Activated naive CD8-positive, alpha-beta T cell treated with anti-CD3 and anti-CD28 coated beads, Interleukin-2, amount 10 ng/mL, durations not matched to agents 7 days and 5 days (primary cell): ENCODE measurements at places on chromosomes 5 and 9. TPM values are rescaled to one million over a fixed set of nuclear protein-coding genes. Genes with fewer than 3 reads are reported as not detected.

The AGTPBP1 gene
- 46.7 TPM for total RNA-seq

GRCh38 chr5:54401515-54401914 lies 54.0 kb upstream of the HSPB3 start:
- no peak for DNase-seq
- H3K4me3 ChIP-seq = no peak overlapping the region
- no peaks in the 10 kb centered on the region for H3K36me3 ChIP-seq
- no peak overlapping the region for H3K27ac ChIP-seq

- peak overlapping the region; percentile 88 for H3K27ac ChIP-seq
- peak overlapping the region; percentile 83 for H3K4me3 ChIP-seq
- no peaks in the 10 kb centered on the region for H3K27me3 ChIP-seq
- no peaks in the 10 kb centered on the region for H3K36me3 ChIP-seq
- peaks cover 9% of the 10 kb centered on the region for H3K4me1 ChIP-seq
Measured at GRCh38 chr5:100731768-100732167, 171.3 kb downstream of the ST8SIA4 start.

- H3K36me3 ChIP-seq = peaks cover 10% of the 10 kb centered on the region
- peaks cover 47% of the 10 kb centered on the region for H3K4me1 ChIP-seq
- peaks cover 7% of the 10 kb centered on the region for H3K27me3 ChIP-seq
- peak overlapping the region; percentile 77 for H3K27ac ChIP-seq
- H3K4me3 ChIP-seq = peak overlapping the region; percentile 90
Measured at GRCh38 chr9:91422758-91423711, 597 bp downstream of the NFIL3 start.

The SPINK4 gene
- total RNA-seq = not detected

GRCh38 chr5:57650360-57651069 lies 167.9 kb upstream of the ACTBL2 start:
- H3K27ac ChIP-seq = no peak overlapping the region
- DNase-seq = no peak
- no peaks in the 10 kb centered on the region for H3K36me3 ChIP-seq
- H3K4me1 ChIP-seq = no peaks in the 10 kb centered on the region
- peaks cover 2% of the 10 kb centered on the region for H3K27me3 ChIP-seq

- H3K27me3 ChIP-seq = no peaks in the 10 kb centered on the region
- H3K36me3 ChIP-seq = no peaks in the 10 kb centered on the region
- no peak for DNase-seq
- no peaks in the 10 kb centered on the region for H3K4me1 ChIP-seq
- no peak overlapping the region for H3K4me3 ChIP-seq
Measured at GRCh38 chr5:158796812-158797497, 302.8 kb downstream of the EBF1 start.

DNA sequence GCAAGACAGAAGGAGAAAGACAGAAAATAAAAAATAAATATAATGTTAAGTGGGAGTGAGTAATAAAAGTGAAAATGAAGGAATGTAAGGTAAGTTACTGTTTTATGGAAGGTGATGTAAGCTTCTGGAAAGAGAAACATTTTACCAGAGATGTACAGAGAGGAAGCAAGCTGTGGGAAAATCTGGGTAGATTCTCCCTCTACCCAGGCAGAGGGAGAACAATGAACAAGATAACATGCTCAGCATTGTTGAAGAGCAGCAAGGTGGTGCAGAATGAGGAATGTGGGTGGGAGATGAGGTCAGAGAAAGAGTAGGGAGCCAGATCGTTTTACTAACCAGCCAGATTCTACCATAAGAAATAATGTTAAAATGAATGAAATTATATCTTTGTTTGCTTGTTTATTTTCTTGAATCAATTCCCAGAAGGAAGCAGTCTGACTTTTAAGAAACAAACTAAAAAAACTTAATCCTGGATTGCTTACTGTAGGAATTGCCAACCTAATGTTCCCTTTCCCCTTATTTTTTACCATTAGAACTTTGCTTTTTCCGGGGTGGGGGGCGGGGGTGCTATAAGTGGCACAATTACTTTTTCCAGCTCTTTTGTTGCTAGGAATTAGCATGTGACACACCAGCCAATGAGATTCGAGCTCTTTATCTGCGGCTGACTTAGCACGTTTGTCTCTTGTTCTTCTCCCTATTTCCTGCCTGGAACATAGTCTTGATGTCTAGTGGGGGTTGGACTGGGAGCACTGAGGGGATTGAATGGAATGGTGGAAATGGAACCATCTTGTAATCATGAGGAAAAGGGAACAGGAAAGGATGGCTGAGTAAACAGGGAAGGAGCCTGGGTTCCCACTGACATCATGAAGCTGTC lies 356.7 kb downstream of the TMEM167A start:
- H3K36me3 ChIP-seq = peaks cover 1% of the 10 kb centered on the region
- H3K4me1 ChIP-seq = peaks cover 11% of the 10 kb centered on the region
- no peak for DNase-seq
- no peaks in the 10 kb centered on the region for H3K27me3 ChIP-seq

The CCNO gene
- not detected for total RNA-seq

- H3K27me3 ChIP-seq = no peaks in the 10 kb centered on the region
- H3K4me1 ChIP-seq = peaks cover 10% of the 10 kb centered on the region
- DNase-seq = peak; percentile 97
- peak within 1 kb of the TSS; percentile 91 for H3K27ac ChIP-seq
- H3K4me3 ChIP-seq = peak within 1 kb of the TSS; percentile 90
Measured at GRCh38 chr5:157731272-157732129, at the start of gene THG1L. TSS of gene THG1L (plus strand) at chr5:157731420. CDS start at chr5:157731441, 21 bp downstream.

DNA sequence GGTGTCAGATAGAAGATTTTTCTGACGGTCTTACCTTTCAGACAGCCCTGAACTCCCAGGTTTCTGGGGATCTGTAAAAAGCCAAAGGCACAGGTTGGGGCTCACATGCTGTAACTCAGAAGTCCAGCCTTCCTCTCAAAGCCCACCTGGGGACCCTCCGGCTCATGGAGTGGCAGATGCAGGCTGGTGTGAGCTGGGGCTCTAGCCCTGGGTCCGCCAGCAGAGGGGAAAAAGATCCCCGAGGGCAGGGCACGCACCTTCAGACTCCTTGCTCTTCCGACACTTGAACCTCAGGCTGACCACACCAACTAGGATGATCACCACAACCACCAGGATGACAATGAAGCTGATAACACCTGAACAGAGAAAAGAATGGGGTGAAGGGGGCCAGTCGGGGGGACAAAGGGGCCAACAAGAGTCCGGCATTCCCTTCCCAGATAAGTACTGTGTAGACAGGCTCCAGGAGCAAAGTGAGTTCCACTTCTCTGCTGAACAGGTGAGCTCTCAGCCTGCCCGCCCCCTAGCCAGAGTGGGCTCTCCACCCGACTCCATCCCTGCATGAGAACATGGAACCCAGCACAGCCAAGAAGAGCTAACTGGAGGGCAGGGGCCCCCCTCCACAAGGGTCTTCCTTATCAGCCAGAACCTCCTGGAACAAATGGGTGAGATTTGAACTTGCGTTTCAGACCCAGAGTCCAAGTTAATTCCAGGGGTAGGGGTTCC lies 7.8 kb downstream of the ECSCR start:
- no peaks in the 10 kb centered on the region for H3K36me3 ChIP-seq
- H3K27me3 ChIP-seq = no peaks in the 10 kb centered on the region
- no peak overlapping the region for H3K4me3 ChIP-seq
- H3K27ac ChIP-seq = peak overlapping the region; percentile 62
- H3K4me1 ChIP-seq = peaks cover 38% of the 10 kb centered on the region
- DNase-seq = no peak

The IFNA10 gene
- not detected for total RNA-seq

GRCh38 chr9:23581931-23582330 lies 244.1 kb downstream of the ELAVL2 start:
- H3K4me3 ChIP-seq = no peak overlapping the region
- no peaks in the 10 kb centered on the region for H3K36me3 ChIP-seq
- H3K27ac ChIP-seq = no peak overlapping the region

The ASPN gene
- not detected for total RNA-seq

DNA sequence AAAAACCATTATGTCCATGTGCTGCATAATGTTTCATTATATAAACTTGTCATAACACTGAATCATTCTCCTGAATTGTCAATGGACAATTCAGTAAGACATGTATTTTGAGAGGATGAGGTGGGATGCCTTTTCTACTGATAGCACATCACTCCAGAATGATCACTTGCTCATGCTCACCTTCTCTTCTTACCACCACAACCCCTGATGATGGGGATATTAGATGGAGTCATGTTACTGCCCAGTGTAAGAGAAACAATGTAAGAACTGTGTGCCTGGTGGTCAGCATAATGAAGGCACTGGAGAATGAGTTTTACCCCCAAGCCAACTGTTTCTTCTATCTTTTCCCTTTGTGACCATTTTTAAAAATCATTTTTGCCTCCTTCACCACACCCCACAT lies 198.8 kb downstream of the ADAMTSL1 start:
- DNase-seq = no peak
- no peak overlapping the region for H3K27ac ChIP-seq
- H3K27me3 ChIP-seq = no peaks in the 10 kb centered on the region
- no peaks in the 10 kb centered on the region for H3K4me1 ChIP-seq

DNA sequence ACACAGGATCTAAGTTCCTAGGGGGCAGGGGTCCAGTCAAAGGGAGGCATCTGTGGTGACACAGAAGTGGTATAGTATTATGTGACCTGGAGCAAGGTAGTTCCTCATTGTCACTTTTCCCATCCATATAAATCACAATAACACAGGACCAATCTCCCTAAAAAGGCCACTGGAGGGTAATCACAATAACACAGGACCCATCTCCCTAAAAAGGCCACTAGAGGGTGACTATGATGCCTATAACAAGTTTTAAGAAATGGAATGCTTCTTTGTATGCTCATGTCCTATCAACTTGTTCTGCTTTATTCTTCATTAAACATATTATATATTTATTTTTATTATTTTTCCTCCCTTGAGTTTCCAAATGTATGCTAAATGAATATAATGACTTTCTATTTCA lies 254.6 kb downstream of the ASTN2 start:
- H3K27me3 ChIP-seq = no peaks in the 10 kb centered on the region
- no peaks in the 10 kb centered on the region for H3K4me1 ChIP-seq
- no peak for DNase-seq
- no peaks in the 10 kb centered on the region for H3K36me3 ChIP-seq
